Activated CD4-positive, alpha-beta T cell treated with anti-CD3 and anti-CD28 coated beads, Interleukin-2, amount 50 U/mL, for 4 hours (primary cell): ENCODE measurements at places on chromosomes 6 and 20.

DNA sequence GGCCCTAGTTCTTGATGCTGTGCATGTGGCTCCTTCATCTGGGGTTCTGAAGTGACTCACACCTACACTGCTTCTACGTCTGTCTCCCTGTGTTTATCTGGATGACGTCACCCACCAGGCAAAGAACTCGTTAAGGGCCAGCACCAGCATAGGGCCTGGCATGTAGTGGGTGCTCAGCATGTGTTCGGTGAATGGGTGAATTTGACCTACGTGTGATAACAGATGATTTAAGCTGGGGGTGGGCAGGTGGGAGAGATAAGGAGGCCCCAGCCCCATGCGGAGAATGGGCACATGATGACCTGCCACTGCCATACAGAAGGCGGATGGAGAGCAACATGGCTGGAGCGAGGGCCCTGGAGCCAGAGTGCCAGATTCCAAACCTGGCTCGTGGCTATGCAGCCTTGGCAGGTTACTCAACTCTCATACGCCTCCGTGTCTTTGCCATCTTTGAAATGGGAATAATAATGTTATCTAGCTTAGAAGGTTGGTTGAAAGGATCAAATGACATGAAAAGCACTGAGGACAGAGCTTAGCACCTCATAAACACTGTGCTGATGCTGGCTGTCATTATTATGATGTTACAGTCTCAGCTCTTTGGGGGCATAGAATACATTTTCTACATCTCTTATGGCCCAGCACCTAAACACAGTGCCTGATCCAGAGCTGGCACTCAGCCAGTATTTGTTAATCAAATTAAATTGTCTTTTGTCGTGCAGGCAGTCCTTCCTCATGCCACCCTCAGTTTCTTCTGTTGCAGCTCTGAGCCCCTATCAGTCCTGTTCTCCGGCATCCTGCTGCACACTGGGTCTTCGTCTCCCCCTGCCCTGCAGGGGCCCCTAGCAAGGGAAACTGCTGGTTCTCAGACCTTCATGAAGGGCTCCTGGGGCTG, 39.6 kb downstream of the VEGFA start:
- no peak for DNase-seq

DNA sequence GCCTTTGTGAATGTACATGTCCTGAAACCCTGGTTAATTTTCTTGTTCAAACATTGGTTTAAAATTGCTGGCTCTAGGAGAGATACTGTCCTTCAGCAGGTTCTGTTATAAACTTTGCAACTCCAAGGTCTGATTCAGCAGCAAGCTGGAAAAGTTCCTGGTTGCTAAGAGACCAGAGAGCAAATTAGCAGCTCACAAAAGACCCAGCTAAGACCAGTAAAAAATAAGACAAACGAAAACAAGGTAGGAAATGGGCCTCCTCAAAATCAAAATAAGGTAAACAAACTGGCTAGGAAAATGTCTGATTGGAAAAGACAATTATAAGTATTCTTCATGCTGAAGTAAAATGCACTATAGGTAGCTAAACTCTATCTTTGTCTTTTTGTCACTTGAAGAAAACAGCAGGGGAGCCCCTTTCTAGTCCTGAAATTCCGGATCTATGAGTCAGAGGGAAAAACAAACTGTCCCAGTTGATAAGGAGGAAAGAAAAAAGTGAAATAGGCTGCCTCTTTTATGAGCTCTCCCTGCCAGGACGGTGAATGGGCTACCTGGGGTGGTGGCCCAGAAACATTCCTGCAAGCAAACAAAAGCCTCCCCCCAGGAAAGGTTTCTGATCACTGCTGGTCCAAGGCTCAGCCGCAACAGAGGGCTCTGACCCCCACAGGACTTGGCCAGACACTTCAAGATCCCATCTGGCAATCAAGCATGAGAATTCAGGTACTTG, 41.6 kb downstream of the UNC5CL start:
- DNase-seq = no peak

DNA sequence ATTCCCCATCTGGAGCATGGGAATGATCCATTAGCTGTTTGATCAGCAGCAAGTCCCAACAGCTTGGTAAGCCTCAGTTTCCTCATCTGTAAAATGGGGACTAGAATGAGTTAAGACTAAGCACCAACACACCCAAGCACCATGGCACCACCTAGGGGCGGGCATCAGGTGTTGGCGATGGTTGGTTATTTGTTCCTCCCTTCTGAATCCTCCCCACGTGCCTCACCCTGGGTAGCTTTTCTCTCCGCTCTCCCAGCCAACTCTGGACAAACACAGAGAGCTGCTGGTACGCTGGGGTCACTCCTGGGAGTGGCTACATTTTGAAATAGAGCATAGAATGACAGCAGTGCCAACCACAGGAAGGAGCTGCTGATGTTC, 13.3 kb upstream of the ITPR3 start:
- peak; percentile 32 for DNase-seq

- DNase-seq = no peak
Observed at GRCh38 chr6:54719633-54720032, 126.9 kb upstream of the FAM83B start.
